ENCODE measurements at places on chromosomes 7 and 10.

DNA sequence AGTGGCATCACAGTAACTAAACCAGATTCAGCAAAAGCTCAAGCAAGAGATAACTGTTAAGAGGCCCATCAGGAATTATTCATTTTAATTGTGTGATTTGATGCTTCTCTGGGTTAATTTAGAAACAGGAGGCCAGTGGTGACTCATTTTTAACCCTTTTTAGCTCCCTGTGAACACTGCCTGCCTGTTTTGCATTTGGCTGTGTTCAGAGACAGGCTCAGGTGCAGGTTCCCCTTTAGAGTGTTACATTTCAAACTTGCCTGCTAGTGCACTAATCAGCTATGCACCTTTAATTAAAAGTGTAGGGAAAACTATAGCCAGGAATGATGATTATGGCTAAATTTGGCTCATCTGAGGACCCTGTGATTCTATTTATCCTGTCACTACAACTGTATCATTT is 6.5 kb downstream of the STAMBPL1 start:
- no peak for DNase-seq

GRCh38 chr10:30581779-30582380 is 47.7 kb downstream of the LYZL2 start:
- no peak for DNase-seq

DNA sequence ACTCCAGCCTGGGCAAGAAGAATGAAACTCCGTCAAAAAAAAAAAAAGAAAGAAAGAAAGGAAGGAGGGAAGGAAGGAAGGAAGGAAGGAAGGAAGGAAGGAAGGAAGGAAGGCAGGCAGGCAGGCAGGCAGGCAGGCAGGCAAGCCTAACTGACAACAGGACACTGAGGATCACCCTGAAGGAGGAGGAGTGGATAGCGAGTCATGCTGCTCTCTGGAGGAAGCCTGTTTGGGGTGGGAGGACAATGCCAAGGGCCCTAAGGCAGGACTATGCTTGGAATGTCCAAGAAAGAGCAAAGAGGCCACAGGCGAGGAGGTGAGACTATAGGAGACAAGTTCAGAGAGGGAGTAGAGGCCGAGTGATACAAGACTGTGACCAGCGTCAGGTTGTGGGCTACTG is 107.0 kb upstream of the PARD3 start:
- no peak for DNase-seq

DNA sequence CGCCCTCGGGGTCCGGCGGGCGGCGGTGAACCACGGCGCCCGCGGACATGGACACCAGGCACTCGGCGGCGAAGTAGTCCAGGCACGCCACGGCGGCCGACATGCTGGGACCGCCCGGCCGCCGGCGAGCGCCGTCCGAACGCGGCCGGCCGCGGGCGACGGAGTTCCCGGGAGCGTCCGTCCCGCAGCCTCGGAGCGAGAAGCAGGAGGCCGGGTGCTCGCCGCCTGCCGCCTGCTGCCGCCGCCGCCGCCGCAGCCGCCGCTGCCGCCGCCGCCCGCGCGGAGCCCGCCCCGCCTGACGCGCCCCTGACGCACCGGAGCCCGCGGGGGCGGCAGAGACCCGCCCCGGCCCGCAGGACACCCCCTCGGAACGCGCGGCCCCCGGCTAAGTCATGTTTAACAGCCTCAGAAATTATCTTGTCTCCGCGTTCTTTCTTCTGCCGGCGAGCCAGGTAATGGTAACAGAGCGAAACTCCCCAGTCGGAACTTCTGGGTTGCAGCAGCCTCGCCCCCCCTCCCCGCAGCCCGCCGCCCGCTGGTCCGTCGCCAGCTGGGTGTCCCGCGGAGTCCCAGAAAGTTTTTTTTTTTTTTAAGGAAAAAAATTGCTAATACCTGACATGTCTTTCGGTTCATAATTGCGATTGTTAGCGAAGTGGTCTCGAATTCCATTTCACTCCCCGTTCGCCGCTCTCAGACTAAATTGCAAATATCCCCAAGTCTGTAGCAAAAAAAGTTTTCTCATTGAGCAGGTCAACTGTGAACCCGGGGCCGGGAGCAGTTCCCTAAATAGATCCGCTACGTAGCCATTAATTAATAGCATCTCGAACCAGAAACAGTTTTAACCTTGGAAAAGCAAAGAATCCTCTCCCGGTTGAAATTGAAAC is at the start of gene KLF14:
Gene KLF14, minus strand, starts transcription at position 277 of the 884 bp plus-strand sequence. Its CDS starts 174 bp downstream, at position 103.
- no peak for DNase-seq

DNA sequence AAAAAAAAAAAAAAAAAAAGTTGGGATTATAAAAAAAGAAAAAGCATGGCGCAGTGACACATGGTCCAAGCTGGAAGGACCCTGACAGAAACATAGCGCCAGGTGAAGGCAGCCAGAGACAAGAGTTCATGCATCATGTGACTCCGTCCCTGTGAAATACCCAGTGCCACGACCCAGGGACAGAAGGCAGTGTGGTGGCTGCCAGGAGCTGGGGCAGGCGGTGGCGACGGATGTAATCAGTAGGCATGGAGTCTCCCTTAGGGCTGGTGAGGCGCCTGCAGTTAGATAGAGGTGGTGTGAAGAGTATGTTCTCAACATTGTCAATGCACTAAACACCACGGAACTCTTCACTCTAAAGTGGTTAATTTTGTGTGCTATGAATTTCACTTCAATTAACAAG is 43.9 kb downstream of the STK32C start:
- DNase-seq: no peak

DNA sequence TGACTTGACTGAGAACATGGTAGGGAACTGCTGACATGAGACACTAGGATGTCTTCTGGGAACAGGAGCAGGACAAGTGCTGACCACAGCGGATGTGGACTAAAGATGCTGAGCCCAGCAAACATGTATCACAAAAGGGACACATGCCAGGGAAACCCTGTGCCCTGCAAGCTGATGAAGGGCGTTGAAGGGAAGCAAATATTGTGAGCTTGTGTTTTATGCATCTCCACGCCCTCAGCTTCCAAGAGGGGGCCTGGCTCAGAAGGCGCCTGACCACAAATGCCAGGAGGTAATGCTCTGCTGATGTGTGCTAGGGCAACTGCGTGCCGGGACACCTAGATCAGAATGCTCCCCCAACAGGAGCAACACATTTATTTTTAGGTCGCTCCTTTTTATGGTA is 207.3 kb downstream of the CXCL12 start:
- DNase-seq: no peak

- DNase-seq: no peak
Observed at GRCh38 chr10:13915710-13916109, 328.9 kb downstream of the PRPF18 start.

- DNase-seq: no peak
Observed at GRCh38 chr7:6346581-6346980, 74.2 kb upstream of the CYTH3 start.

GRCh38 chr10:13347043-13347499 is 1.0 kb downstream of the SEPHS1 start:
- DNase-seq: no peak

- DNase-seq: no peak
Observed at GRCh38 chr10:29926693-29927048, 132.7 kb downstream of the JCAD start.

- DNase-seq: no peak
Observed at GRCh38 chr7:64882341-64883112, 20.5 kb upstream of the ZNF273 start.

GRCh38 chr7:153628406-153628805 is 423.8 kb upstream of the DPP6 start:
- DNase-seq: no peak

DNA sequence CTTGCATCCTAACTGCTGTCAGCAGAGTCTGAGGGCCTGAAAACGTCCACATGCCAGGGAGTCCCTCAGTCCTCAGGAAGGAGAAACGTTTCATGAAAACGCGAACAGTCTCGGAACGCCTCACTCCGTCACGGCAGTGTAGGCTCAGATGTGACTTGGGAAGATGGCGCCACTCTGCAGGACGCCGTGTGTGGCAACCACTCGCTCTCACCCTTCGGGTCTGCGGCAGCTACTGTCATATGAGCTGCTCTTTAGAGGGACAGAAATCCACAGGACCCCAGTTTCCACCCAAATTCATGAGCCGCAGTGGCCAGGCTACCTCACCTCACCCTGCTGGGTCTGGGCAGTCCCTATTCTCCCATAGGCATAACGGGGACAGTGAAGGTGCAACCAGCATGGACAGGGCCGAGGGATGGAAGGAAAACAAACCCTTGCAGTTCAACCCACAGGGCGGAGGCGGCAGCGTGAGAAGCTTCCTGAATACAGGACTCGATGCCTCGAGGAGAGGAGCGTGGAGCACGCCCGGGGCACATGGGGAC is 438.3 kb downstream of the DNAJB6 start:
- no peak for DNase-seq

GRCh38 chr10:3825244-3825643 is 40.2 kb upstream of the KLF6 start:
- DNase-seq: no peak

DNA sequence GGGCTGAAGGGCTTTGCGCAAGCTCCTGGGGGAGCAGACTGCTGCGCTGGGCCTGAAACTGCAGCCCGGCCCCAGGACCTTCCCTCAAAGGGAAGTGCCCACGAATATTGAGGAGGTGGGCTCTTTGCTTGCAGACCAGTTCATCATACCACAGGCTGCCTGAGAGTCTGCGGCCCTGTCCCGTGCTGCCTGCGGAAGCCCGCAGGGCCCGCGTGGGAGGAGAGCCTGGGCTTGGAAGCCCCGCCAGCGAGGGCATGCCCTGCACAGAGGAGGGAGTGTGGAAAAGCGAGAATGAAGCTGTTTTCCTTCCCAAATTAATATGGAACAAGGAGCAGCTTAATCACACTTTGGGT is 83.6 kb upstream of the MKI67 start:
- no peak for DNase-seq

- DNase-seq: no peak
Observed at GRCh38 chr10:87066865-87067264, 27.8 kb downstream of the GLUD1 start.

GRCh38 chr7:70044525-70044924 is 446.2 kb downstream of the AUTS2 start:
- DNase-seq: no peak

- no peak for DNase-seq
Observed at GRCh38 chr7:90005836-90006235, 148.4 kb upstream of the STEAP1 start.

DNA sequence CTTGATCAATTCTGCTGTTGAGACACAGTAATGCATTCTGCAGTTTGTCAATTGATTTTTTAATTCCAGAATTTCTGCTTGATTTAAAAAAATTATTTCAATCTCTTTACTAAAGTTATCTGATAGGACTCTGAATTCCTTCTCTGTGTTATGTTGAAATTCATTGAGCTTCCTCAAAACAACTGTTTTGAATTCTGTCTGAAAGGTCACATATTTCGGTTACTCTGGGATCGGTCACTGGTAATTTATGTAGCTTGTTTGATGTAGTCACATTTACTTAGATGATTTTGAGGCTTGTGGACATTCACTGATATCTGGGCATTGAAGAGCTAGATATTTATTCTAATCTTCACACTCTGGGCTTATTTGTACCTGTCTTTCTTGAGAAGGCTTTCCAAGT is 67.2 kb upstream of the NME8 start:
- DNase-seq: no peak

DNA sequence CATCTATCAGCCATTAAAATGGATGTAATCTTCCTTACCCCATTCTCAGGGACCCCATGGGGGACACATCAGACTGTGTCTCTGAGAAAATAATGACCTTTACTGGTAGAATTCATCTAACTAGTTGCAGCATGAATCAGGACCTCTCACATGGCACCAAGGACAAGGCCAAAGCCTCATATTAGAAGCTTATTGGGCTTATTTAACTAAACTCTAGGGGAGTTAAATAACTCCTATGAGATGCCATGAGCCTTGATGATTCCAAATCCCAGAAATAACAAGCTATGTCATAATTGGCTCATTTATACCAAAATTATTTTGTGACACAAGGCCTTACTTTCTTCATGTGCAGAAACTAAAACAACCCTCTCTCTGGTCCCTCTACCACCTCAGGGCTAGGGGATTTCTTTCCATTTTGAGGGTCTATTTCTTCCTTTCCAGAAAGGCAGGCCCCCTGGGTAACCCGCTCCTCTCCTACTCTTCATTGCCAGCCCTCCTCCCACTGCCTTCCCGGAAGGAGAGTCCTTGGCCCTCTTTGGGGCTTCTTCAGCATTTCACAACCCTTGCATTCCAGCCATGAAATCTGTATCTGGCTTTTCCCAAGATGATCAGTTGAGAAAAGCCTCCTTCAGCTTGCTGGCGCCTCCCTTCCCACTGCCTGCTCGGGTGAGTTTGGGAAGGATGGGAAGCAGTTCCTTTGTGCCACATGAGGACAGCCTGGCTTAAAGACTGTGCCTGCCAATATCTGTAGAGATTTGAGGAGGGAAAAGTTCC is 41.8 kb upstream of the TRIM8 start:
- no peak for DNase-seq

- DNase-seq: no peak
Observed at GRCh38 chr10:65670087-65670486, 1255.7 kb upstream of the LRRTM3 start.

DNA sequence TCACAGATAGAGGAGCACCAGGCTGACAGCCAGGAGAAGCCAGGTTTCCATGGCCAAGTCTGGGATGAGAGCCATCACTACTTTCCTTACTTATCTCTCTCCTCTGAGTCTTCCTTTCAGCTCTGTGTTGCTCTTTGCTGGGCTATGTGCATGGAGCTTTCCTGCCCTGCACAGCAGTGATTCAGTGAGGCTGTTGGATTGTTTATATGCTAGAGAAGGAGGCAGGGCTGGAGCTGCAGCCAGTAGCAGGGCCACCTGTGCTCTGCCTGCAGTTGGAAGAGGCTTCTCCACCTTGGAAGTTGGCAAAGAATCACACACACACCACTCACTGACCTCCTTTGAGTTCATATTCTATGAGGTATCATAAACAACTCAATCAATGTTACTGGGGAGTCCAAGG is at the start of gene CYP3A4:
Gene CYP3A4, minus strand, starts transcription at position 178 of the 400 bp plus-strand sequence. Its CDS starts 103 bp downstream, at position 75.
- DNase-seq: no peak

GRCh38 chr10:5105626-5106025 is 11.4 kb downstream of the AKR1C3 start:
- no peak for DNase-seq

DNA sequence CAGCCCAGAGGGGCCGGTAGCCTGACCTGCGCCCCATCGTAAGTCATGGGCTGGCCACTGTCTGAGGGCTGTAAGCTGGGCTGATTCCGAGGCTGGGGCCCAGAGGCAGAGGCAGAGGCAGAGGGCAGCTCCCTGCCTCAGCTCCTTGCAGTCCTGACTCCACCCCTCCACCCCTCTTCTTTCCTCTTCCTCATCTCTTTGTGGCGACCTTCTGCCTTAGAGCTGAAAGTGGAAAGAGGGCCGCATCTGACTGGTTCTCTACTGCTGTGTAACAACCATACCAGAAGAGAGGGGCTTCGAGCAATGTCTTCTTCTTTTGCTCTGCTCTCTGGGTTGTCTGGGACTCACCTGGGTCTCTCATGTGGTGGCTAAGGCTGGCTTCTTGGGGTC is 179.1 kb downstream of the RPS24 start:
- no peak for DNase-seq

GRCh38 chr10:125217990-125218675 is 57.8 kb upstream of the CTBP2 start:
- DNase-seq: no peak

- DNase-seq: no peak
Observed at GRCh38 chr10:20058135-20058534, 241.9 kb downstream of the PLXDC2 start.

DNA sequence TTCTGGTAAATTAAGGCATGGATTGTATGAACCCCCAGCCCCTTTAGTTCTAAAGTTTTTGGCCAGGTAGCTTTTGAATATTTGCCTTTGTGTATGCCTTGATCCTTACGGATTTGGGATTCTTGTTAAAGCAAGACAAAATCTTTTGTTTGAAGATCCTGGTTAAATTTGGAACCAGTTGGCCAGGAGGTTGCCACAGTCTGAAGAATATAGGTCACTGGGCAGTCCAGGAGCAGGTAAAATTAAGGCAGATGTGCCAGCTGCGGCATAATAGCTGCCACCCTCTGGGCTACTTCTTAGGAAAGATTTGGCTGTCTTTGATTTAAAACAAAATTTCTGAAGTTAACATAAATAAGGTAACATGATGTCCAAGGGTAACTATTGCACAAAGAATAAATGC is 192.3 kb downstream of the SUGCT start:
- no peak for DNase-seq

All from esophagus squamous epithelium (tissue), 5 donors.